Astrocyte of the spinal cord (primary cell): ENCODE measurements at places on chromosomes 6 and 20.

DNA sequence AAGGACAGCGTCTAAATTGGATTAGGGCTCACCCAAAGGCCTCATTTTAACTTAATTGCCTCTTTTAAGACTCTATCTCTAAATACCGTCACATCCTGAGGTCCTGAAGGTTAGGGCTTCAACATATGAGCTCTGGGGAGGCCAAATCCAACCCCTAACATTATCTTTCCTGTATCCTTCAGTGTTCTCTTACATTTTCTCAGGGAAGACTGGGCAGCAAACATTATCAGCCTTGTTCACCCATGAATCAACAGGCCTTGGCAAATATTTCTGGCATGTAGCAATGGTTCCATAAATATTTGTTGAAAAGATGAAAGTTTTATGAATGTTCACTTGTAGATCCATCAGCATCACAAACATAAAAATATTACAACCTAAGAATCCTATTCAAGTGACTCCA, 24.6 kb upstream of the FOXF2 start:
- DNase-seq = no peak

DNA sequence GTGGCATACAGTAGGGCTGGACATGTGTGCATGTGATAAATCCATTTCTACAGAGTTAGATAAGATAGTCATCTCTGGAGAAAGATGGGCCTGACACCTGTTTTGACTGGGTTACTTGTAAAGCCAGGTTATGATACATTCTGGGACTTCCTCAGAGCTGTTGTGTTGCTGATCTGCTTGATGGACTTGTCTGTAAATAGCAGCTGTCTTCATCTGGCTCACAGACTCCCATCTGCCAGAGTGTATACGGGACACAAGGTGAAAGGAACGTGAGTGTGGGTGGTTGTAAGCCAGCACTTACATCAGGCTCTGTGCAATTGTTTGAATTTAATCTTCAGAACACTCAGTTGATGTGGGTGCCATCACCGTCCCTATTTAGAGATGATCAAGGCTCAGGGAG, 49.8 kb downstream of the ZDHHC14 start:
- DNase-seq = no peak

DNA sequence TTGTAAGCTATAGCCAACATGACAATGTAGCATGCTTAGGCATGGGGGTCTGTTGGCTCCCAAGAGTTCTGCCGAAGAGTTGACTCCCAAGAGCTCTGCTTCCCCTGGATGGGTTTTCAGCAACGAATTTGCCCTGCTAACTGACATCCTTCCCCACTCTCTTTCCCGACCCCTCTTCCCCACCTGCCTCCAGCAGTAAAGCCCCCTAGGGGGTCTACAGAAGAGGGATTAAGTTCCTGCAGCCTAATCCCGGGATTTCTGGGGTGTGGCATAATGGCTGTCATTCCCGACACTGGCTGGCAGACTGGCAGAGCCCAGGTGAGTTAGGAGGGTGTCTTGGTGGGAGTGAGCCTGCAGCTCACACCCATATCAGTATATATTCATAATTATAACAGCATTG, 121.0 kb upstream of the ZNF184 start:
- no peak for DNase-seq

DNA sequence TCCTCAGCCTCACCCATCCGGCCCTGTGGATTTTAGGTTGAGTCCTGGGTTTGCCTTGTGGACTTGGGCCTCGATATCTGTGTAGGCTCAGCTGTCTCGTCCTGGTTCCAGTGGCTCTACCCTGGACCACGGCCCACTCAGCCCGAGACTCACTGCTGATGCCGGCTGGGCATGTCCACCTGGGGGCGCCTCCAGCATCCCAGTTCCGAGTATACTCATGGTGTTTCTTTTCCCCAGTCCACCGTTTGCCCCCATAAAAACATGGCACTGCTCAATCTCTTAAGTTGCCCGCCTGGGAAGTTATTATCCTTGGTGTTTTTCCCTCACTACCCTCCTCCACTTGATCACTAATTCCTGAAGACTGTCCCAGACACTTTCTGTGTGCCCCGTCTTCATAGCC, 99.1 kb downstream of the ARID1B start:
- no peak for DNase-seq

DNA sequence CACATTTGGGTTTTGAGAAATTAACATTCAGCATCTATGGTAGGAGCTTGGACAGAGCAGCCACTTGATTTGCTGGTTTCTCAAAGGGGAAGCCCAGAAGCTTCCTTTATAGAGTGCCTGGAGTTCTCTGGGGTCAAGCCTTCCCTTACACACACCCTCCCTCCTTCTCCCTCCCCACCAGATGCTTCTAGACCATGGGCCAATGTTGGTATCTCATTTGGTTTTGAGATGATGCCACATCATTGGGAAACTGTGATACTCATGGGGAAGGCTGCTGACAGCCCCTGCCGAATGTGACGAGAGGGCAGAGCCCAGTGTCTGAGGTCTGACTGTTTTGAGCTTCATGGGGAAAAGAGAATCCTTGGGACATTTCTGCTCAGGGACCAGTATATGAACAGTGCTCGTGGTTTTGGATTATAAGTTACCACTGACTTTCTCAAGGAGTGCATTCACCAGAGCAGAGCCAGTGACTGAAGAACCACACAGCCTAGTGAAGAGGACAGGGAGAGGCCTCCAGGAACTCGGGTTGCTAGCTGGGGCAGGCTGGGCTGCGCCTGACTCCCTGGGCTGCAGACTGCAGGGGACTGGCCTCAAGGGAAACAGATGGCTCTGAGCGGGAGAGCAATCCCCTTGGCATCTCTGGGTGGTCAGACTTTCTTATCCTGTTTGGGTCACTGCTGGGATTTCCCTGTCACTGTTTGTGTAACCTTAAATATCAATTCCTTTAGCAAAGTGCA, 46.4 kb upstream of the CST5 start:
- no peak for DNase-seq

- no peak for DNase-seq
Measured at GRCh38 chr6:89874438-89874837, 19.8 kb upstream of the GJA10 start.
